ENCODE measurements at places on chromosomes 2 and 18.

DNA sequence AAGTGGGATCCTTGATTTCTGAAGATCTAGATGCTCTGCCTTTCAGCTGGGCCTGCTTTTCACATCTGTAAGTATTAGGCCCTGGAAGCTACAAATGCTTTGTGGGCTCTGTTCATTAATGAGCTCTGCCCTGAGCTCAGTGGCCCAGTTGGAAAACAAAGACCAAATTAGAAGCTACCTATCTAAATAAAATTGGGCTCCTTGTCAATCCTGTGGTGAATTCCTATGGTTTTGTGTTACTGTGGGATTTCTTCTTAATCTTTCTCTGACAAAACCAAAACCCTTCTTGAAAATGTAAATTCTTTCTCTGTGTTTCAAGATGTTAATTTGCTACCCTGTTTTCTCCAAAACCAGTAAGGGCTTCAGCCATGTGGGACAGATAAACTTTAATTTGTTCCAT, 219.0 kb upstream of the HS6ST1 start:
- no peak for DNase-seq

GRCh38 chr2:199458806-199459285, 1.1 kb upstream of the SATB2 start:
- no peak for DNase-seq

DNA sequence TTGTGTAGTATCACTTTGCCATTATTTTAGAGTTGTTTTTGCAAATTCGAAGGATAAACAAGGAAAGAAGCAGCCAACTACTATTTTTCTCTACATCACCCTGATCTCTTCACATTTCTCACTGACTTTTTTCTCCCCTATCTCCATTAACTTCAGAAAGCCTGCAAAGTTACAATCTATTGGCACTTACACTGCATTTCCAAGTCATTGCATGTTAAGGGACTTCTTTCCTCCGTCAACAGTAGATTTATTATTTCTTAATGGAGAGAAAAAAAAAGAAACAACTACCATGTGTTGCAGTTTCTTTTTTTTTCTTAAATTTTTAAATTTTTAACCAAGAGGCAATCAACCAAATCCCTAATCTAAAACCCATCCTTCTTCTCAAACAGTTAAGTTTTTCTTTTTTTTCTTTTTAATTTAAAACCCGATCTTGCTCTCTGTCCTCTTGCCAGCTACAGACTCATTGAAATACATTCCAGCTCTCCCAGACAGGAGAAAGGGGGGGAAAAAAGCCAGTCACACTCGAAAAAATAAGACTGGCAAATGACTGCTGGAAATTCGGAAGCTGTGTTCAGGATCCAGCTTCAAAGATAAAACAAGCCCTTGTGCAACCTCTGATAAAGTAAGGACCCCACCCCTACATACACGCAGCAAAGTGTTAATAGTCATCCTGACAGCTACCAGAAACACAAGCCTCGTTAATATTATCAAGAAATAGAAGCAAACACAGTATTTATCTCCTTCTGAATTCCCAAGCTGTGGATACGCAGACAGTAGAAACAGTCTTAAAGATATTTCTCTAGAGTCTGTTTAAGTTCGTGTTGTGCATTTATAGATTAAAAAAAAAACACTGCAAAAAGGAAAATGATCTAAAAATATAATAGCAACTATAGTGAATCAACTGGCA, 1.3 kb downstream of the LRRTM4 start:
- no peak for DNase-seq

DNA sequence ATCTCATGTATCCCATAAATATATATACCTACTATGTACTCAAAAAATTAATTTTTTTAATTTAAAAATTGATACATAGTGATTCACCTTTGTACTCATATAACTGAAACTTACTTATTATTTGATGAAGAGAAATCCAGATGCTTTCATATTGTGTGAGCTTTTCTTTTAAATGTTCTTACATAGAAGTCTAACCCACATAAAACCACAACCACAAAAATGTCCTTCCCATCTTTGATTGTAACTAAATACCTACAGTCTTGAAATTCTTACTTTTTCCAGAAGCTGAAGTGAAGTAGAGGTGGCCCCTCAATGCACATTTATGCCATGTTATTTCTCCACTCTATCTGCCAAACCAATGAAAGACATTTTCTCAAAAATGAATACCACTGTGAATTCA, 117.9 kb upstream of the COL5A2 start:
- DNase-seq = no peak

DNA sequence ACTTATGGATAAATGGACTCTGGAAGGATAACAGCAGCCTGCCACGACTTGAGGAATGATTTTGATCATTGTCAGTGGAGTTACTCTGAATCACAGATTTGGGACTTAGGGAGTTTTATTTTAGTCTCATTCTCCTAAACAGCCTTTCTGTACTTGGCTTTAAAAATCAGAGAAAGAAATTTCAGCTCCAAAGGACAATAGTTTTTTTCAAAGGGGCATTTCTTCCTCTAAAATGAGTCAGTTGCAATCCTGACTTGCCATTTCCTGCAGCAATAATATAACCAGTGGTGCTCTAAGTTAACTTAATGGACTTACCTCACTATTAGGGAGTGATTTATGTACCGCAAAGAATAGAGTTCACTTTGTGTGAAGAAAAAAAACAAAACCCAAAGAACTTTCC, 35.1 kb upstream of the MTX2 start:
- no peak for DNase-seq
